CD4-positive, alpha-beta T cell treated with Interleukin-6 for 4 hours (primary cell): ENCODE measurements at places on chromosomes 6 and 20.
A peak's percentile ranks its signal among the peaks of the same experiment; 100 is the strongest.

GRCh38 chr6:113860181-113860955, 3.2 kb downstream of the MARCKS start:
- DNase-seq = no peak

DNA sequence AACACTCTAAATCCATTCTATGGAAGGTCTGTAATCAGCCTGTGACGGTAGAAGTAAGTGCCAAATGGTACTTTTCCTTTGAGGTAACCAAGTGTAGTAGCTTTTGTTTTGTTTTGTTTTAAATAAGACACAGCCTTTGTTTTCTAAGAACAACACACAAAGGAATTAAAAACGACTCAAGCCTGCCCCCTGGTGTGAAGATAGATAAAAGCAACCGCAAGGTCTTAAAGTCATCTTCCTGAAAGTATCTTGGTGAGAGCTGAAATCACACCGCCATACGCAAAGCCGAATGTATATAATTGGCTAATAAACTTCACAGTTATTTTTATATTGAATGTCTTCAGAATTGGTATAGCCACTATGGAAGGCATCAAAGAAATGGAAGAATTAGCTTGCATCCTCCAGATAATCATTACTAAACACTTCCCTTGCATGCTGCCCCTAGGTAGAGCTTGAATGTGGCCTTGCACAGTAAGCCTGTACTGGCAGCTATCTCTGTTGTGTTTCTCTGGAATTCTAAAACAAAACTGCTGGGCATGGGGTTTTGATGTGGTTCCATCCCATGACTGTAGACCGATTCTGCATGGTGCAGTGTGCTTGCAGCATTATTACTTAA, 95.6 kb downstream of the LAMP5 start:
- DNase-seq = peak; percentile 21

- no peak for DNase-seq
Observed at GRCh38 chr20:6055161-6055783, 1.4 kb upstream of the LRRN4 start.

DNA sequence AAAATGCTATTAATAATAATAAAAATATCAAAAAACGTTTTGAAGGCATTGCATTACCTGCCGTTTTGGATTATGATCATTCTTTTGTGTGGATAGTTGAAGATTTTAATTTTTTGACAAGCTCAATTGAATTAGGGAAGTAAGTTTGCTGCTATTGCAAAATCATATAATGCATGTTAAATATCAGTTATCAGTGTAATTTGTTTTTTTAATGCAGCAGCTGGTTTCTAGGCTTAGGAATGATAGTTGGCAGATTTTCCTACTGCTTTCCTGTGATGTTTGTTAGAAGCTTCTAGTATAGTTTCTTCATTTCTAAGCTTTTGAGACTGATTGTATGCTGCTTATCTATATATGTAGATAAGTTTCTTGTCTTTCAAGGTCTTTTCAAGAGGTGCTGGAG, 99.0 kb downstream of the JARID2 start:
- no peak for DNase-seq

DNA sequence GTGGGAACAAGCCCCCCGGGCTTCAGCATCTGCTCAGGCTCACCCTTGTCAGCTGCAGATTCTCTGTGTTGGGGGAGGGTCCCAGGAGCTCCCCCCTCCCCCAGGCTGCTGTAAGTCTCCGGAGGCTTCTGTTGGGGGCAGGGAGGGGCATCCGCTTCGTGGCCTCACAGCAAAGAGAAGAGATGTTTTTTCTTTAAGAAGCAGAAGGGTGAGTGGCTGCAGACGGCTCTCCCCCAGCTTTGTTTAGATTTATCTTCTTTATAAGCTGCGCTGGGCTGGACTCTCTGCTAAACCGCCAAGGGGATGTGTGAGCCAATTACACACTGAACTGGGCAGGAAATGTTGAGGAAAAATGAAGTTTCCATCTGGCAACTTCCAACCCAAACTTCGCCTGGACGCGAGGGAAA, 48.7 kb upstream of the GATA5 start:
- no peak for DNase-seq

DNA sequence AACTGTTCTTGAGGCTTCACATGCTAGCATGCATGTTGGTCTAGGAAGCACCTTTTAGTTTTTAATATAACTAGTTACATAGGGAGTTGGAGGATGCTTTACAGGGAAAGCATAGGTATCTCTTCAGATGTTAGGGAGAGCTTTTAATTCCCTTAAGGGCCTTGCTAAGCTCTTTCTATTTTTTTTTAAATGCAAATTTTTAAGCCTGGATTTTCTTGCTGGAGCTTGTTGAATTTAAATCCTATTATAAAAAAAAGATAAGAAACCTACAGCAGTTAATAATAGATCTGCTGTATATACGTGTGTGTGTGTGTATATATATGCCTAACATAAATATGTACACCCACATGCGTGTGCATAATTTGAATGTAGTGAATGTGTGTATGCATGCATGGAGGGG, 79.0 kb downstream of the FIG4 start:
- DNase-seq = no peak

DNA sequence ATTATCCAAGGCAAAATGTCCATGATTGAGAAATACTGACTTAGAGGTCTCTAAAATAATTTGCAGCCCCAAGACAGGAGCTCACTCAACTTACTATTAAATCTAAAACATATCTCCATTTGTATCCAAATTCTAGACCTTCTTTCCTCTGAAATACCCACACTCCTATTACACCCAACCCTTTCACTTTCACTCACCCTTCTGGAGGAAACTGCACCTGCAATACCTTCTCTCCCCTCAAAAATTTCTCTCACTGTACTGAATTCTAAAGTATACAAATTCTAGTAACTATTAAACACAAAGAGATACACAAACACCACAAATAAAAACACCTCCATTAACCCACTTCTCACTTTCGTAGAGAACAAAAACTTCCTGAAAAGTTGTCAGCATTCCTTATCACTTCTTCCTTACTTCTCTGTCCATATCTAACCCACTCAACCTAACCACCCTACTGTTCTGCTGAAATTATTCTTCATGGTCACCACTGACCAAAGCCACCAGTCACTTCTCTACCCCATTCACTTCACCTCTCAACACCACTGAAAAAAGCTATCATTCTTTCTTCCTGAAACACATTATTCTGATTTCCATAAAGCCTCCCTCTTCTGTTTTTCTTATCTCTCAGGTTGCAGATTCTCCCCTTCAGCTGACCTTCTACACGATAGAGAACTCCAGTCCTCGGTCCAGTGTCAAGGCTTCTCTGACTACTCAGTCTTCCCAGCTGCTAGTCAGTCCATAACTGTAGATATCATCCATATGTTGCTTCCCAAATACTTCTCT, 12.0 kb downstream of the LMBRD1 start:
- no peak for DNase-seq

GRCh38 chr20:10985536-10985935, 311.7 kb upstream of the JAG1 start:
- DNase-seq = no peak

- no peak for DNase-seq
Observed at GRCh38 chr6:128557081-128557480, 36.7 kb upstream of the PTPRK start.

DNA sequence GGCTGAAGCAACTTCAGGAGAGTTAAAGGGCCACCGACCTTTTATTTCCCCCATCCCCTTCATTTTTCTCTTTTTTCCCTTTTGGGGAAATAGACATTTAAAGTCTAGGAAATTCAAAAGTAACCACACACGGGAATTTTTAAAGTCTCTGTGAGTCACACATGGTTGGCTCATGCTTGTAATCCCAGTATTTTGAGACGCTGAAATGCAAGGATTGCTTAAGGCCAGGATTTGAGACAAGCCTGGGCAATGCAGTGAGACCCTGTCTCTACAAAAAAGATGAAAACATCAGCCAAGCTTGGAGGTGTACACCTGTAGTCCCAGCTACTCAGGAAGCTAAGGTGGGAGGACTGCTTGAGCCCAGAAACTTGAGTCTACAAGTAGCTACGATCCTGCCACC, 34.2 kb downstream of the KATNA1 start:
- DNase-seq = no peak

DNA sequence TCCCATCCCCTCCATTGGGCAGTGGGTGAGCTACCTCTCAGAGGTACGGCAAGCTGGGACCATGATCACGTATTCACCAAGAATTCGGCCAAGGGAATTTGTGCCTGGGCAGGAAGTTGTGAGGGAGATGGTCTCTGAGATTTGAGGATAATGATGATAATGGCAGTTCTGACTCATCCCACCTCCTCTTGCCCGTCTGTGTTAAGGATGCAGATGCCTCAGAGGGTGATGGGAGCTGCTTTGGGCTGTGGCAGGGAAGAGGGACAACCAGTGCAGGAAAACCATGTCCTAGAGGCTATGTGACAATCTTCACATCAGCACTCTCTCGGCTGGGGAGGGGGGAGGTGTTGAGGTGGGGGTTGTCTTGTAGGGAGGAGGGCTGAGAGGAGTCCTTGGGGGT, 4.3 kb downstream of the TGM6 start:
- no peak for DNase-seq

DNA sequence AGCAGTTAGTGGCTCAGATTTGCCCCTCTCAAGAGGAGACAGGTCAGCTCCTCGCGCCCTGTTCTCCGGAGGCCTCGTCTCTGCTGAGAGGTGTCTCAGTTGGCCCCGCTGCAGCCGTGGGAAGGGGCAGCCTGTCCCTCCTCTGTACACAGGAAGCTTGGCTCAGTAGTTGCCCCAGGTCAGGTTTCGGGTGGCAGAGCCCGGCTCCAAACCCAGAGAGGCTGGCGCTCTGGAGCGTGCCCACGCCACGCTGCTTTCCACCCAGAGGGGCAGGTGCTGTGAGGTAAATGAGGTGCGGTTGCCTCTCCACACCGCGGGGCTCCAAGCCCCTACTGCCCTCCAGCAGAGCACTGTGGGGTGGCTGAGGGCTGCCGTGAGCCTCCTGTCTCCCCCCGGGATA, 16.0 kb downstream of the DYNLT1 start:
- no peak for DNase-seq

GRCh38 chr6:120945905-120946594, 388.2 kb downstream of the TBC1D32 start:
- DNase-seq = no peak

- DNase-seq = no peak
Observed at GRCh38 chr6:96626759-96627364, 63.9 kb downstream of the FHL5 start.

DNA sequence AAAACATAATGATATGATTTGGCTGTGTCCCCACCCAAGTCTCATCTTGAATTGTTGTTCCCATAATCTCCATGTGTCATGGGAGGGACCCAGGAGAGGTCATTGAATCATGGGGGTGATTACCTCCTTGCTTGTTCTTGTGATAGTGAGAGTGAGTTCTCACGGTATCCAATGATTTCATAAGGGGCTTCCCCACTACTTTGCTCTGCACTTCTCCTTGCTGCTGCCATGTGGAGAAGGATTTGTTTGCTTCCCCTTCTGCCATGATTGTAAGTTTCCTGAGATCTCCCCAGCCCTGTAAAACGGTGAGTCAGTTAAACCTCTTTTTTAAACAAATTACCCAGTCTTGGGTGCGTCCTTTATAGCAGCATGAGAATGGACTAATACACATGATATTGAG, 156.8 kb upstream of the PLCB4 start:
- DNase-seq = no peak

DNA sequence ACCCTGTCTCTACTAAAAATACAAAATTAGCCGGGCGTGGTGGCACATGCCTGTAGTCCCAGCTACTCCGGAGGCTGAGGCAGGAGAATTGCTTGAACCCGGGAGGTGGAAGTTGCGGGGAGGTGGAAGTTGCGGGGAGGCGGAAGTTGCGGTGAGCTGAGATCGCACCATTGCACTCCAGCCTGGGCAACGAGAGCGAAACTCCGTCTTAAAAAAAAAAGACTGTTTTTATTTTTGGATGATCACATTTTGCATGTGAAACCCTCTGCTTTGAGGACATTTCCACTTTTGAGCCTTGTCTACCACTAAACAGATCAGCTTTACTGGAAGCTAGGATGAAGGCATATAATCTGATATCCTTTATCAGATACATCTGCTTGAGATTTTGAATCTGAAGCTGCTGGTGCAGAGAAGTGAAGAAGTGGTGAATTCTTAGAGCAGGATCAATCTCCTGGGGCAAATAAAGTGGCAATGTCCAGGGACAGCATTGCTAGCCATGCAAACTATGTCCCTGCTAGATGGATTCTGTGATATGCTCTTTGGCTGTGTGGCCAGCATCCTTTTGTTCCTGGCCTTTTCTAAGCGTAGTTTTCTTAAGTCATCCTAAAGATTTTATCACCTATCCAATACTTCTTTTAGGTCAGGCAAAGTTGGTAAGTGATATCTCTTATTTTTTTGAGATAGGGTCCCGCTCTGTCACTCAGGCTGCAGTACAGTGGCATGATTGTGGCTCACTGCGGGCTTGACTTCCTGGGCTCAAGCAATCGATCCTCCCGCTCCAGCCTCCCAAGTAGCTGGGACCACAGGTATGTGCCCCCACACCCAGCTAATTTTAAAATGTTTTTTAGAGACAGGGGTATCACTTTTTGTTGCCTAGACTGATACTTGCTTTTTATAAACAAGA, 23.3 kb downstream of the RBL1 start:
- peak; percentile 7 for DNase-seq
